GM13977 (cell line): ENCODE measurements at places on chromosomes 12 and 14.
A peak's percentile ranks its signal among the peaks of the same experiment; 100 is the strongest.

GRCh38 chr12:28540324-28540714 lies 350.1 kb downstream of the CCDC91 start:
- DNase-seq, result no peak

DNA sequence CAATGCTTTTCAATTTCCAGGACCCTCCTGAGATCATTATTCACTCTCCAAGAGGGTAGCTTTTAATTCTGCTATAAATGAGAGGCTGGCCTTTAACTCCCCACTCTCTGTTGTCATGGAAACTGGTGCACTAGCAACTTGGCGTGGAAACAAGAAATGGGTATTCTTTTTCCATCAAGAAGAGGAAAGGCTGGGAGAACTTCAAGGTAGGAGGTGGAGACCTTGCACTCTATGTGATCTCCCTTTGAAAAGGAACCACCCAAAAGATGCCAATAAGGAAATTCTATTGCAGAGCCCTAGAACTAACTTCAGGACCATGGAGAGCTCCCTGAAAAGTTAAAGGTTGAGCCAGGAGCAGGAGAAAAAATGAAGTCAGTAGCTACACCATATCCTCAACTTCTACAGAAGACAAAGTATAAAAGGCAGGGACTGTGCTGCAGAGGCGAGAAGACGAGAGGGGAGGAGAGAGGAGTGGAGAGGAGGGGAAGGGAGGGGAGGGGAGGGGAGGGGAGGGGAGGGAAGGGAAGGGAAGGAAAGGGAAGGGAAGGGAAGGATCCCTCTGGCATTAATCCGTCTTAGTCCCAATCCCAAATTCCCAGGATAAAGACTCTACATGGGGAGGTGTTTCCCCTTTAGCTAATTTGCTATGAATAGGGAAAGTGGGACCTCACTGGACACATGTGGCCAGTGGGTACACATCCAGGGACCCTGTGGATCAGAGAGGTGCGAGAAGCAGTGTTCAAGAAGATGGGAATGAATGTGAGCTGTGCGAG lies 46.7 kb upstream of the FICD start:
- DNase-seq, result peak; percentile 70

- DNase-seq, result peak; percentile 85
These were observed 28.1 kb downstream of the TRPV4 start for GRCh38 chr12:109804820-109805761.

- DNase-seq, result no peak
These were observed 78.5 kb downstream of the MDGA2 start for GRCh38 chr14:47596860-47597259.

- no peak for DNase-seq
These were observed 81.2 kb downstream of the COX16 start for GRCh38 chr14:70278281-70278680.

DNA sequence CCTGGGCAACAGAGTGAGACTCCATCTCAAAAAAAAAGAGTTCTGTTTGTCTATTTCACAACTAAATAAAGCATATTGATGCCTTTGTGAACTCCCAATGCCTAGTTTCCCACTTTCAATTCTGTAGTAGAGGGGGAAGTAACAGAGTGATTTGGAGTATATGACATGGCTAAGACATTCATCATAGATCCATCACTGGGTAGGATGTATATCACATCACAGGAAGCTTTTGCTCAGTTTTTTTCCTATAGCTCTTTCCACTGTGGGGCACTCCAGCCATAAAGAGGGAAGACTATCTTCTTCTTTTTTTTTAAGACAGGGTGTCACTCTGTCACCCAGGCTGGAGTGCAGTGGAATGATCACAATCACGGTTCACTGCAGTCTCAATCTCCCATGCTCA lies 154.0 kb upstream of the BCL2L14 start:
- DNase-seq, result no peak

DNA sequence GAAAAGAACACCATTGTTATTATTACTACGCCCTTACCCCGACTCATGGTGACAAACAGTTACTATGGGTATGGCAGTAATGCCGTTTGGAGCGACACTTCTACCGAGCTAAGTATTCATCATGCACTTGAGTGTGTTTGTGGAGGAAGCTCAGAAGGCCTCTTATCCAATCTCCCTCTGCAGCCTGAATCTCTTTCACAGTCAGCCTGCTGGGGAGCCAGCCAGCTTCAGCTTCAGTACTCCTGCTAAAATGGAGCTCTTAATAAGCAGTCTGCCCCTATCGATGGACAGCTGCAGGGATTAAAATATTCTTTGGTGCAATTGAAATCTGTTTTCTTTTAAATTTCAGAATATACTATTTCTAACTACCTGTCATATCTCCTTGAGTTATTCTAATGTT lies 24.7 kb upstream of the ATP5MC2 start:
- DNase-seq, result no peak

- no peak for DNase-seq
These were observed 19.1 kb upstream of the RAD52 start for GRCh38 chr12:968545-968944.

DNA sequence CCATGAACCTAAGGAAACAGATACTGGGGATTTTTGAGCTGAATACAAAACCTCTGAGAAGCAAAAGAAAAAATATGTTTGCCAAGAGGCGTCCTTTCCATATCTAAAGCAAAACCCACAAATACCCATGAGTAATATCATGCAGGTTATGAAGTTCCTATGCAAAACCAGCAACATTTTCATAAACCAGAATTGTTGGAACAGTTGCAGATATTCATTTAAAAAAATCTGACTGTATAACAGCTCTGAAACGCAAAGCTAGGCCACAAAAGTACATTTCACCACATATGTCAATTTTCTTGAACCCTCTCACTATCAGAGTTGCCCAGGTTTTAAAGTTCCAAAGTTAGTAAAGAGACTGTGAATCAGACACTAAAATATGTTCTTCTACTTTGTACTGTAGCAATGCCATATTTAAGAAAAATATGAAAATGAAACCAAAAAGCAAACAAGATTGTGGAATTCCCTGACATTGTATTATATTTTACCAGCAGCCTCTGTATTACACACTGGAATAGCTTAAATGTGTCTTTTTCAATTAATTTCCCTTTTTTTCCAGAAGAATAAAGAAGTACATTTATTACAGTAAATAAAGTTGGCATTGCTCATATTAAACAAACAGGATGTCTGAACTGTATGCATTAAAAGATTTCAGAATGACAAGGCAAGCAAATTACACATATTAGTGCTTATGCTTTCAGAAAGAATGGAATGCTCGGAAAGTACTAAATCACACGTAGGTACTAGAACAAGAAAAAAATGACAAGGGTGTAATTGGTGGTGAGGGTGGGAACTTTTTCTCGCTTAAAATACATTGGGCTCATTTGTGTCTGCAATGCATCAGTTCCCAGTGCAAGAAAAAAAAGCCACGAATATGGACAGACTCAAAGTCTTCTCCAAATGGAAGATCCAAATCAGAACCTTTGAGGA lies 33.6 kb upstream of the HIF1A start:
- DNase-seq, result peak; percentile 21

GRCh38 chr14:86333493-86333892 lies 803.5 kb downstream of the FLRT2 start:
- DNase-seq, result no peak

- DNase-seq, result no peak
These were observed 84.5 kb downstream of the PLEKHG3 start for GRCh38 chr14:64788706-64789105.

- DNase-seq, result no peak
These were observed 41.7 kb downstream of the EMP1 start for GRCh38 chr12:13238204-13238603.

DNA sequence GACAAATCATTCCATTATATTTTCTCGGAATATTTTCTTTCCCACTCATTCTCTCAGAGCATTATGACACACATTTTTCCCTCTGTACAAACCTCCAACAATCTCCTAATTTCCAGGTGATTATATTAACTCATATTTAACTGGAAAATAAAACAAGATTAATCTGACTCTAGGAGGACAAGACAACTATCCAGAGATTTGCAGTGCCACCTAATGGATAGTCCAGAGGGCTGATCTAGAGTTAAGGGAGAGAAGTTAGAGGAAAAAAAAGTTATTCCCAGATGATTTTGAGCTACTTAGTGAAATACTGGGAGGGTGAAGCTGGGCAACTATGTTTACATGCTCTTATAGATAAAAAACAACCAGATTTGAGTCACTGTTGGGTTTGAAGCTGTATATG lies 161.7 kb downstream of the ALX1 start:
- DNase-seq, result no peak

GRCh38 chr14:24565766-24566165 lies 10.3 kb downstream of the CTSG start:
- DNase-seq, result no peak

DNA sequence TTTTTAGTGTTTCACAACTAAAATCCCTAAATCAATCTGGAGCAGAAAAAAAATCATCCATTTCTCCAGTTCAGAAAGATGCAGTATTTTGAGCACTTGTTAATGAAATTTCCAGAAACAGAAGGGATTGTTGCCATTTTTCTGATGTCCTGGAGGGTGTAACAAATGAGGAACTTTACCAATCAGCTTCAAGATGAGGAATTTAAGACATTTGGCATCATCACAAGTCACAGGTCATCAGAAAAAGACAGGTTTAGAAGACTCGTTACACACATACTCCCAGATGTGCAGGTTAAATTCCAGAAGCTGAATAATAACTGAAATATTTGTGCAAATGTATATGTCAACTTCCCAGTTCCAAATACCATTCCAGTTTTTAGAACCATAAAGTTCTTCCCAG lies 482 bp upstream of the PSMC1 start:
- DNase-seq, result no peak

DNA sequence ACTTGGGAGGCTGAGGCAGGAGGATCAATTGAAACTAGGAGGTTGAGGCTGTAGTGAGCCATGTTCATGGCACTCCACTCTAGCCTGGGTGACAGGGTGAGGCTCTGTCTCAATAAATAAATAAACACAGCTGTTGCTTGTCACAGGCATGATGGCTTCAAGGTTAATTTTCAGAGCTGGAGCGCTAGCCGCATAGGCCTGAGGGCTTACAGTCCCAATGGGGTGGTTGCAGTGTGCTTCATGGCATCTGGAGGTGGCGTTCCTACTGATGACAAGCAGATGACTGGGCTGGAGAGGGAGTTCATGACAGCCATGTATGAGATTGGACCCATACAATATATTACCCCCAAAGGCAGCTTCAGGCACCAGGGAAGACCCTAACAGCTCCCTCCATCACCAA lies 1.6 kb upstream of the FMNL3 start:
- DNase-seq, result no peak

GRCh38 chr12:109709401-109709991 lies 4.1 kb upstream of the FAM222A start:
- DNase-seq, result no peak

DNA sequence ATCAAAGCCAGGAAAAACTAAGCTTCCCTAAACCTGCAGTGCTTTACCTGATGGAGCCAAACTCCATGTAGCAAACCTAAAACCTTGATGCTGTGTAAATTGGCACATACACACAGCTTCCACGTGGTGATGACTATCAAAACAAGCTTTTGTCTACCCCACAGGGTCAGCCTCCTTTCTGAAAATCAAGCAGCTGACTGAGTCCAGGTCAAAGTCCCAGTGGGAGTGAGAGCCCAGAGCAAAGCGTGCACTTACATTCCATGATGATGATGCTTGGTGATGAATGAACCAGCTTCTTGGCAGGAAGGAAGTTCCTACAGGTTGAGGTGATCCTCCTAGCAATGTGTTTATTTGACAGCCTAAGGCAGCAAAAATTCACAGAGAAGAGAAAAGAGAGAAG lies 630.0 kb upstream of the TBX3 start:
- no peak for DNase-seq

GRCh38 chr12:110849748-110850403 lies 3.1 kb downstream of the CCDC63 start:
- DNase-seq, result no peak

- peak; percentile 70 for DNase-seq
These were observed 36.0 kb downstream of the SCARB1 start for GRCh38 chr12:124827588-124828184.

DNA sequence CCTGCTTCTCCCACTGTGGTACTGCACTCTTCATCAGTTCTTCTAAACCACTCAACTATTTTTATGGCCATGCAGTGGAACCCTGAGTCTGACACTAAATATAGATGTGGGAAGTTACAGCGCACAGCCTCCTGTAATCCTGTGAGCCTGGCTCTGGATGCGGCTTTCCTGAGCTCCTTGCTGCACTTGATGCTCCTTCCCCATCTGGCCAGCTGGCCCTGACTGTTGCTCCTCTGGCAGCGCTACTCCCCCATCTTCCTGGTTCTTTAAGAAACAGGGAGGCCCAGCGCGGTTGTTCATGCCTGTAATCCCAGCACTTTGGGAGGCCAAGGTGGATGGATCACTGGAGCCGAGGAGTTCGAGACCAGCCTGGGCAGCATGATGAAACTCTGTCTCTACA lies 24.6 kb downstream of the IQSEC3 start:
- DNase-seq, result no peak

DNA sequence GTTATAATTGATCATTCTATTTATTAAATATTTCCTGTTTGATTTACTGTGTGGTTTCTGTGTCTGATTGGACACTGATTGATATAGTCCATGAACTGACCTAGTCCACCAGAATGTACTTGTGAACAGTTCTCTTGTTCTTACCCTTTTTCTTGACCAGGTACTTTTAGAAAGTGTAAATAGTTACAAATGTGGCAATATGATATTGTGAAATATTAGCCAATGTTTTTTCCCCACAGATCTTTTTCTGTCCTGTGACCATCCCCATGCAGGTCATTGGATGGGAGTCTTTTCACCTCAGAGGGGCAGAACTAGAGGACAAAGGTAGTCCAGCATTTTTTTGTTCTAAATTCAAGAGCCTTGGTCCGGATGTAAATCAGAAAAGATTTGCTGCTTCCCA lies 8.3 kb upstream of the CRY1 start:
- DNase-seq, result no peak

DNA sequence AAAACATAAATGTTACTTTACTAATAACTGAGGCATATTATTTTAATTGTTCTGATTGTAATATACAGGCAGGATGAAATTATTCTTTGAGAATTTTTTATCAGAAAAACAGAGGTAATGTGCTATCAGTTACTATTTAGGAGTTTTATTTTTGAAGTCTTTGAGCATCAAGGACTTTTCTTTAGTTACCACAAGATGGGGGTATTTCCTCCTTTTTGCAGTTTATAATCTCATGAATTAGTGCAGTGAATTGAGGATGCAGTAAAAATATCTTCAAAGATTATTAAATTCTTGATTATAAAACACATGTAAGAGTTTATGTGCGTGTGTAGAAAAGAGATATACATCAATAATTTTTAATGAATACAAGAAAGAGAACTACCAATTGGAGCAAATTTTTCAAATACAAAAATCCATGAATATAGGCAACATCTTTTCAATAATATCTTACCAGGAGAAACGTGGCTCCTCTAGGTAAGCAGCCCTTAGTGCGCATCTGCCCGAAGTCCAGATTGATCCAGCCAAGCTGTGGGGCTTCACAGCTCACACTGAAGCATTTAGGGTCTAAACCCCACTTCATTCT lies 71.6 kb downstream of the ERGIC2 start:
- DNase-seq, result no peak

GRCh38 chr14:36238666-36239363 lies 62.3 kb upstream of the PTCSC3 start:
- no peak for DNase-seq

DNA sequence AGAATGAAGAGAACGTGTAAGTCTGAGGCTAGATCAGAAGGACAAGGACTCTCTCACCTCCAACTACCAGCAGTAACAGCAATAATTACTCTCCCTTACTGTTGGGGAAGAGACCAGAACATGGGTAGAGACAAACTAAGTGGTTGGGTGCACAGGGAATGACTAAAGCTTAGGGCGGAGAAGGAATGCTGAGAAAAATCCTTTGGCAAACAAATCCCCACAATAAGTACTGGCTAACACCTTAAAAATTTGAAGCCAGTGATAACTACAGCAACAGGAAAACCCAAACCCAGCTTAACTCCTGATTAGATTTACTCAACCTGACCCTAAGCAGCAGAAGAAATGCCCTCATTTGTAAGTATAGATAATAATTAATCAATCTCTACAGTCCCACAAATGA lies 759.0 kb downstream of the AACS start:
- no peak for DNase-seq
